ENCODE measurements at places on chromosomes 6 and 20.
A peak's percentile ranks its signal among the peaks of the same experiment; 100 is the strongest.

- DNase-seq = no peak
Observed at GRCh38 chr20:35181731-35182130, 9.9 kb downstream of the PROCR start.

GRCh38 chr6:108157981-108158525 is 7.8 kb upstream of the NR2E1 start:
- no peak for DNase-seq

DNA sequence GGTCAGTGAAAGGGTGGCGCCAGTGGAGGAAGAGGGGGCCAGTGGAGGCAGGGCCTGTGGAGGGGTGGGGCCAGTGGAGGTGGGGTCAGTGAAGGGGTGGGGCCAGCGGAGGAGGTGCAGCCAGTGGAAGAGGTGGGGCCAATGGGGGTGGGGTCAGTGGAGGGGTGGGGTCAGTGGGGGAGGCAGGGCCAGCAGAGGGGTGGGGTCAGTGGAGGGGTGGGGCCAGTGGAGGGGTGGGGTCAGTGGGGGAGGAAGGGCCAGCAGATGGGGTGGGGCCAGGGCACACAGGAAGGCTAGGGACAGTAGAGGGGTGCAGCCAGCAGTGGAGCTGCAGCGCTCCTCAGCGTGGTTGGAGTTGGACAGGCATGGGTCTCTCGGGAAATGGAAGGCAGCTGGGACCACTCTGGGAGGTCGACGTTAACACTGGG is 18.7 kb downstream of the ADRM1 start:
- no peak for DNase-seq

DNA sequence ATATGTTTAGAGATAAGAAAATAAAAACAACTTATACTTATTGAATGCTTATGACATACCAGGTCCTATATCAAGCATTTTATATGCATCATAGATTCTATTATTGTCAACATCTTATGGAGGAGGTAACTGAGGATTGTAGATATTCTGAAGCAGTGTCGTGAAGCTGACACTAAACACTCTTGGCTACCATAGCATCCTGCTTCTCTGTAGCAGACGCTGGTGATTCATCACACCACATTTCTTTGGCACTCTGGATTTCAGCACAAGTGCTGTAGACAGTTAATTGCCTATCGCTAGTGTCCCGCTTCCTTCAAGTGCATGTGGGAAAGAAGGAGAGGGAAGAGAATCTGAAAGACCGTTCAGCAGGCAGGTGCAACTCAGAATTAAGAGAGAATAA is 317.1 kb downstream of the PLCB1 start:
- no peak for DNase-seq

DNA sequence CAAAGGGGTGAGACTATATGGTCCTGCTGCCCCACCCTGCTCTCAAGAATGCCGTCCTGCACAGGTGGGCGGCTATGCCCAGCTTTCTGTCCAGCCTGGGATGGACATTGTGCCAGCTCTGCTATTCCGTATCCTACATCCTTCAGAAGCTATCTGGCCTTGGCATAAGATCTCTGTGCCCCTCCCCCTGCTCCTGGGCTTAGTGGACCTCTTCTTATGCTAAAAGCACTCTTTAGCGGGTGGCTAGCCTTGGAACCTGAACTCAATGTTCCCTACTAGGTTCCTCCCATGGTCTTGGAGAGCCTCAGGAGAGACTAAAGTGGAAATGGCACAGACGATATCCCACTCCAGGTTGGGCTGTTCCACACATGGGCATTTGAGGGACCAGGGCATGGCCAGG is 22.5 kb downstream of the SCUBE3 start:
- no peak for DNase-seq

DNA sequence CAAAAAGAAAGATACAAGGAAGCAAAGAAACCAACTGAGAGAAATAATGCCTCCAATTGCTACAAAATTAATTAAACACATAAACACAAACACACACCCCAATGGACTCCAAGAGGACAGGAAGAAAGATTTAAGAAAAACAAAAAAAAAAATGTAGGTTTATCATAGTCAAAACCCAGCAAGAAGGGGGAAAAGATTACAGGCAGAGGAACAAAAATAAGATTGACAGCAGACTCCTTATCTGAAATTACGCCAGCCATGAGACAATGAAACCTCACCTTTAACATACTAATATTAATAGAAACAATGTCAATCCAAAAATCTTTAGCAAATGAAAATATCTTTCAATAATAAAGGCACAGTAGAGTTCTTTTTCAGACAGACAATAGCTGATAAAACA is 155.8 kb downstream of the RNGTT start:
- DNase-seq = no peak

- DNase-seq = no peak
Observed at GRCh38 chr6:68636666-68637065, 1.6 kb downstream of the ADGRB3 start.

GRCh38 chr20:58784321-58785074 is 66.2 kb downstream of the GNAS-AS1 start:
- no peak for DNase-seq

DNA sequence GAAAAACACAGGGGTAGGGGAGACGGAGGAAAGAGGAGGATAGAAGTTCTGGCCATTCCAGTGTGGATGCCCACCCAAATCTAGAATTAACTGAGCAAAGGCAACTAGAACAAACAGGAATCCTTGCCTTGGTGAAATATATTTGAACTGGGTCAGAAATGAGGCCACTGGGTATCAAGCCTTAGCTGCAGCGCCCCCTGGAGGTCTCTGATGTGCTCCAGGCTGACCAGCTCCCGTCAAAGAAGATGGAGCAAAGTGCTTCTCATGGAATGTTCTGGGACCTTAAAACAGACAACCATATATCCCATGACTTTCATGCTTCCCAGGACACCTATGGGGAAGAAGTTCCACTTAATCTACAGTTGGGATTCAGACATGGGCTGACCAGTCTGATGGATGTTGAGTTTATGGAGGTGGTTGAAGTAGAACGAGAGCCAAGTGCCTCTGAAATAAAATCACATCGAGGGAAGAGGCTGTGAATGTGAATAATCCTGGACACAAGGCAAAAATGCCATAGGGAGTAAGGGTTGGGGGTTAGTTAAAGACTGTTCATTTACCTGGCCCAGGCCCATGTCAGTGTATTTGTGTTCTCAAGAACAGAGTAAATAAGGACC is 50.4 kb downstream of the HLA-DPB1 start:
- peak; percentile 73 for DNase-seq

- no peak for DNase-seq
Observed at GRCh38 chr6:43492673-43493072, 15.3 kb downstream of the TJAP1 start.

DNA sequence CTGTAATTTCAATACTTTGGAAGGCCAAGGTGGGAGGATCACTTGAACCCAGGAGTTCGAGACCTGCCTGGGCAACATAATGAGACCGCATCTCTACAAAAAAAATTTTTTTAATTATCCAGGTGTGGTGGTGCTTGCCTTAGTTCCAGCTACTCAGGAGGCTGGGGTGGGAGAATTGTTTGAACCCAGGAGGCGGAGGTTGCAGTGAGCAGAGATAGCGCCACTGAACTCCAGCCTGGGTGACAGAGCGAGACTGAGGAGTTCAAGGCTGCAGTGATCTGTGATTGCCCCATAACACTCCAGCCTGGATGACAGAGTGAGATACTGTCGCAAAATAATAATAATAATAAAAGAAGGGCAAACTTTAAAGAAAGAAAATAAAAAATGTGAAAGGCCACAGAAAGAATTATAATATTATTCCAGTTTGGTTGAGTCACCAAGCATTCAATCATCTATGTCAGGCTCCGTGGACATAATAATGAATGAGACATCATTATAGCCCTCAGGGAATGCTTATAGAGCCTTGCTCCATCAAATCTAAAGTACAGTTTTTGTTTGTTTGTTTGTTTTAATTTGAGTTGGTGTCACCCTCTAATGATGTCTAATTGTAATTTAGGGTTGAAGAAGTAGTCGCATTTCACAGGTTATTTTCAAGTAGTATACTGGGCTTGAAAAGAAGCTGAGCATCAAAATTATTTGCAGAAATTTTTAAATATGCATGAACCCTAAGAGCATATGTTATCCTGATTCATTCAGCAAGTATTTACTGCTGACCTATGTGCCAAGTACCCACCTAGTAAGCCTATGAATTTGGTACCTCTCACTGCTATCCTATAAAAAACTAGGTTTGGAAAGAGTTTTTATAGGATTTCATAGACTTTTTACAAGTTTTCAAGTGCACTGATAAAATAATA is 15.1 kb downstream of the GLYATL3 start:
- no peak for DNase-seq

GRCh38 chr20:44706301-44707017 is 8.7 kb upstream of the CCN5 start:
- no peak for DNase-seq

DNA sequence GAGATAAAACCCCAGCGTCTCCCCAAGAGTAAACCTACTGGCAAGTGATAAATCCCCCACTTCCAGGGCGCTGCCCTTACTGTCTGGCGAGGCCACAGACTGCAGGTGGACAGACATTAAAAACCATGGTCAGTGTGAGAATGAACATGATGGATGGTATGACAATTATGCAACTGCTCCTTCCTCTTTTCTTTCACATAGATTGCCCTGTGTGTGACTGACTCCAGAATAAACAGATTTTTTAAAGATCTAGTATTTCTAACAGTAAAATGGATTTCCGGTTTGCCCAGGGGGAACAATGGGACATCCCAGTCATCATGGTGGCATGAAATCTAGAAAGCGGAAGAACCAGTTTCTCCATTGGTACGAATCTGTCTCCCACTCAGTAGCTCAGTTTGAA is 153.7 kb downstream of the FOXC1 start:
- DNase-seq = no peak

DNA sequence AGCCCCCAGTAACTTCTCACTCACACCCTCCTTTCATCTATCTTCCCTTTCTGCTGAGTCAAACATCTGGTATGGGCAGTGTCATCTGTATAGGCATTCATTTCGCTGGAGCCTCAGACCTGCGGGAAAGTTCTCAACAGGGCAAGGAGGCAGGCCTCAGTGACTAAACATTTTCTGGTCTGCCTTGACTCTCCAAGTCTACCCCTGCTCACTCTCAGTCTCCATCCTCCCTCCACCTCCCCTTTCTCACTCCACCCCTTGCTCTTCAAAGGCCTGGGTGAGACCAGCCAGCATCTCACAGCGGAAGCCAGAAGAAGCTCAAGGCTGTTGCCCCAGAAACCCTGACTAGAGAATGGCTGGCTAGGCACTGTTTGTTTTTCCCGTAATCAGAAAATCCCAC is 105.0 kb upstream of the BEND6 start:
- DNase-seq = no peak

GRCh38 chr6:34248198-34248726 is 544 bp downstream of the SMIM29 start:
- peak; percentile 35 for DNase-seq

GRCh38 chr6:122783401-122783800 is 3.9 kb downstream of the FABP7 start:
- DNase-seq = no peak

DNA sequence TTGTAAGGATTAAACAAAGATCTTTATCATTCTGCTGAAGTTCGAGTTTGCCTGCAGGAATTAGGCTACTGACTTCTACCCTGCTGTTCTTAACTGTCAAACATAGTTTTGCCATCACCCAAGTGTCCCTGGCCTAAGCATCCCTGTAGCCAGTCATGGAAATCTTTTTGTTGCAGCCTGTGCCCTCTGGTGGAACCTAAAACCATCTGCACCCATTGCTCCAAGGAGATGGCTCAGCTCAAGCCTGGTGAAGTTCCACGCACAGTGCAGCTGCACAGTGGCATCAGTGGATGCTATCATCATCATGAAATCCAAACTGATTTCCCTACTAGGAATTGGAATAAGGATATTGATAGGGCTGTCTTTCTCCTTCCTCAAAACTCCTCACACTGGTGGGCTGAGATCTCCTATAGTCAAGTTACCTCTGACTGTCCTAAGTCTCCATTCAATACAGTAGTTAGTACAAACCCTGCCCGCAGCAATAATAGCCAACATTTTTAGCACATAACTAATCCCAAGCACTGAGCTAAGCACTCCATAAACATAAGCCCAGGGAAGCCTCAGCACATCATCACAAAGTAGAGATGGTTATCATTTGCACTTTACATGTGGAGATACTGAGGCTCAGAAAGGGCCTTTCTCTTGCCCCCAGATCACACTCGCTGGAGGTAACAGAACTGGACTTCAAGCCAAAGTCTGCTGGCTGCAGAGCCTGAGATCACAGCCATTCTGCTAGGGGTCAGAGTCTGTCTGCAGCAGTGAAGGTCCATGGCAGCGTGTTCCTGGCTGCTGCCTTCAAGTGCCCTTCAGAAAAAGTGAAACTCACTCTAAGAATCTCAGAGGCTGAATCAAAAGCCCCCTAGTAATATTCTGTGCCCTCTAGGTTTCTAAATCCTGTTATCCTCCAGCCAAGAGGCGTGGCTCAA is 77.2 kb upstream of the MC3R start:
- DNase-seq = no peak

DNA sequence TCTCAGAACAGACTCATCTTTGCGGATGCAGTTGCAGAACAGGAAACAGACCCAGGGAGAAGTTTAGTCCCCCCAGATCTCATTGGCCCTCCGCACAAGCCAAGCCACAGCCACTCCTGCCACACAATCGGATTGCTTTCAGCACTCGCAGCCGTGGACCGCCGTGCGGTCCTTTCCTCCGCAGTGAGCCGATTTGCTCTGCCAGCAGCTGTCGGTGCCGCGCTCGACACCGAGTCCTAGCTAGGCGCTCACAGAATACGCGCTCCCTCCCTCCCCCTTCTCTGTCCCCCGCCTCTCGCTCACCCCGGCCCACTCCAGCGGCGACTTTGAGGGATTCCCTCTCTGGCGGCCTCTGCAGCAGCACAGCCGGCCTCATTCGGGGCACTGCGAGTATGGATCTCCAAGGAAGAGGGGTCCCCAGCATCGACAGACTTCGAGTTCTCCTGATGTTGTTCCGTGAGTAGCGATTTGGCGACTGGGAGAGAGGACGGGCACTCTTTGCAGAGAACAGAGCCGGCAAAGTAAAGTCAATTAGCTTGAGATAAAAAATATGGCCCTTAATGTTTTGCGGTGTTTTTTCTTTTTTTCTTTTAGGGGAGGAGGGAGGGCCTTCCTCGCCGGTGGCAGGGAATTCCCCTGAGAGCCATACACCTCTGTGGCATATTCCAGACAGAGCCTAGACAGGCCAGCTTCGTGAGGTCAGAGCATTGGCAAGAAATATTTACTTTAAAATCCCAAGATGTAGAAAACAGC is at the start of gene LAMP5:
TSS of gene LAMP5 (plus strand) at position 130 of the 753 bp plus-strand sequence. CDS start at position 393, 263 bp downstream.
- no peak for DNase-seq

DNA sequence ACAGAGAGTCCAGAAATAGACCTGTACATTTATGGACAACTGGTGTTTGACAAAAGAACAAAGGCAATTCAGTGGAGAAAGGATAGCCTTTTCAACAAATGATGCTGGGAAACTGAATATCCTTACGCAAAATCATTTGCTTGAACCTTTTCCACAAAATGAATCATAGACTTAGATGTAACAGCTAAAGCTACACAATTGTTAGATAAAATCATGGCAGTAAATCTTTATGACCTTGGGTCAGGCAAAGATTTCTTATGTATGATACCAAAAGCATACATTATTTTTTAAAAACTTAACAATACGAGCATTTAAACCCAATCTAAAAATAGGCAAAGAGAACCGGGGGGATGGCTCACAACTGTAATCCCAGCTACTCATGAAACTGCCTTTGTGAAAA is 73.5 kb upstream of the DST start:
- no peak for DNase-seq

GRCh38 chr6:7180751-7181150 is 73.0 kb downstream of the RREB1 start:
- no peak for DNase-seq

- DNase-seq = no peak
Observed at GRCh38 chr6:129749749-129750120, 39.8 kb upstream of the ARHGAP18 start.

All from stimulated activated CD4-positive, alpha-beta T cell treated with anti-CD3 and anti-CD28 coated beads, Interleukin-2, amount 100 ng/mL, for 48 hours (primary cell).